ENCODE measurements at places on chromosomes 4 and X.

- no peak for DNase-seq
Measured at GRCh38 chr4:140697709-140698560, 58.2 kb downstream of the TBC1D9 start.

- DNase-seq, result no peak
Measured at GRCh38 chr4:66522244-66522643, 852.0 kb upstream of the EPHA5 start.

- DNase-seq, result no peak
Measured at GRCh38 chr4:126223784-126224407, 909.1 kb downstream of the FAT4 start.

DNA sequence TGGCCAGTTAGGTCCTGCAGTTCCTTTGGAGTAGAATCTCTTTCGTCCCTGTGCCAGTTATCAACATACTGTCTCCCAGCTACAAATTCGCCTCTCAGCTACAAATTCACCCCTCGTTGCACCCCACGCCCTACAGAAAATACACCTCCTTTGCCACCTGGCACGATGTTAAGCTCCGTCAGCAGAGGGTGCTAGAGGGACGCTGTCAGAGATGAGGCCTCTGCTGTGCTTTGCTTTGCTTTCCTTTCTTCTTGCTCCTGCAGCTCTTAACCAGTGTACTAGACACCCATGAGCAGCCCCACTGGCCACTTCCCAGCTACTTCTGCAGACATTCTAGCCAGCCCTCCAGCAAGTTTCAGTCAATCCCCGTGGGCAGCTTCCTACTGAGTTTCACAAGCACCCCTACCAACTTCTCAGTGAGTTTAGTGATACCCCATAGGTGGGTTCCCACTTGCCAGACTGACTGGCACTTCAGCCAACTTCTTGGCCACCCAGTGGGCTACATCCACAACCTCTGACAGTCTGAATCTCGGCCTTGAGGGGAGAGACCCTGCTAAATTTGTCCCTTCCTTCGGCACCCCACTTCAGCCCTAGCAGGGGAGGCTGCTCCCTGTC lies 21.8 kb downstream of the HAUS3 start:
- peak; percentile 80 for DNase-seq

GRCh38 chr4:3184725-3185124 lies 64.2 kb upstream of the MSANTD1 start:
- DNase-seq, result no peak

DNA sequence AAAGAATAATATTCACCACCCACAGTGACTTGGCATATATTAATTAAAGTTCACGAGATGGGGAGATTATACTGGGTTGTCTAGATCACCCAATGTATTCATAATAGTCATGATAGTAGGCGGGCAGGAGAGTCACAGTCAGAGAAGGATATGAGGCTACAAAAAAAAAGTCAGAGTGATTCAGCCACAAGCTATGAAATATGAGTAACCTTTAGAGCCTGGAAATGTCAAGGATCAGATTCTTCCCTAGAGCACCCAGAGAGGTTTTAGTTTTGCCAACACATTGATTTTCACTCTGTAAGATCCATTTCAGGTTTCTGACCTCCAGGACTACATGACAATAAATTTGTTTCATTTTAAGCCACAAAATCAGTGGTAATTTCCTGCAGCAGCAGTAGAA lies 501.9 kb downstream of the GABRG1 start:
- no peak for DNase-seq

DNA sequence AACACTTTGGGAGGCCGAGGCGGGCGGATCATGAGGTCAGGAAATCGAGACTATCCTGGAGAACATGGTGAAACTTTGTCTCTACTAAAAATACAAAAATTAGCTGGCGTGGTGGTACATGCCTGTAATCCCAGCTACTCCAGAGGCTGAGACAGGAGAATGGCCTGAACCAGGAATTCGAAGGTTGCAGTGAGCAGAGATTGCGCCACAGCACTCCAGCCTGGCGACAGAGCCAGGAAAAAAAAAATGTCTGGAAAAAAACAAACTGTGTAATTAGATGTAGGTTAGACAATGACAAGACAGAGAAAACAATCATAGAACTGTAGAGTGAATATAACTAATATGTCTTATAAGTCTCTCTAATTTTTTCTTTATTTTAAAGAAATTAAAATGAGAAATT lies 1002.5 kb upstream of the LCORL start:
- DNase-seq, result no peak

- DNase-seq, result no peak
Measured at GRCh38 chr4:25347473-25347872, 29.6 kb upstream of the ANAPC4 start.

All from Right ventricle myocardium inferior (tissue), 1 donor.